ENCODE measurements at places on chromosomes 7 and 10.

- DNase-seq: no peak
These were observed 331.4 kb upstream of the TMEM229A start for GRCh38 chr7:124364283-124364682.

GRCh38 chr7:124462249-124462648 lies 303.3 kb downstream of the GPR37 start:
- no peak for DNase-seq

- DNase-seq: no peak
These were observed 13.5 kb downstream of the LRMDA start for GRCh38 chr10:75444781-75445386.

- DNase-seq: no peak
These were observed 3.4 kb downstream of the PHF14 start for GRCh38 chr7:10977113-10977512.

DNA sequence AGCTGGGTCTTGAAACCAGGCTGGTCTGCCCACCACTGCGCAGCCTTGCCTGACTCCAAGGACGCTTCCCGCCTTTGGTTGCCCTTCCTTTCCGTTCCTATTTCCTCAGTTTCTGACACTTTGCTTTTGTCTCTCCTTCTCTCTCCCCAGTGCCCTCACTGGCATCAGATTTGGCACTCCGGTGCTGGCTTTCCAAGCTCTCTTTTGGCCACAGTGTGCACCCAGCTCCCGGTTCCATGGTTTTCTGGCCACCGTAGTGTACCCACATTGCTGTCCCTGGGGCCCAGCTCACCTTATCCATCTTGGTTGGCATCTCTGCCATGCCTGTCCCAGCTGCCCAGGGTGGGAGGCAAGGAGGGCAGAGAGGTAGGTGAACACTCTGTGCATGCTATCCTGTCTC lies 142.2 kb downstream of the PLXNA4 start:
- DNase-seq: no peak

- DNase-seq: no peak
These were observed 55.4 kb downstream of the MAP3K8 start for GRCh38 chr10:30489346-30489745.

DNA sequence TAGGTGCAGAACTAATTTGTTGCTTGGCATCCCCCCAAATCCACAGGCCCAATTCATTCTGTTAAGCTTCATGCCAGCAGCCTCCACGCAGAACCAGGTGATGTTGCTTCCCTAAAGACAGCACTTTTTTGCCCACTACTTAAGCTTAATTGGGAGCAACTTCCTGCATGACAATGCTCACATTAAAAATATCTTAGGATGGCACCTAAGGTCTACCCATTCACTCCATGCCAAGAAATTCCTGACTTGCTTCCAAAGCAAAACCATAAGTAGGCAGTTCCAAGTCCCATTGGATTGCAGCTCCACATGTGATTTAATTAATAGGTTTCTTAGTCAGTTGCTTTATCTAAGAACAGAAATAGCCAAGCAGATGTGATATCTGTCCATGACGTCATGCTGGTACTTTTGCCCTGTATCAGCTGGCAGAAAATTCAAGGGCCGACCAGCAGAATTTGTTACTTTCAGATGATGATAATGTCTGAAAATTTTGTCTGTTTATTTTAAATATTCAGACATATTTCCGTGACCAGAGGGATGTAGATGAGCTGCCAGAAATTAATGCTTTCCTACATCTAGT lies 325.5 kb downstream of the LHFPL3 start:
- no peak for DNase-seq

GRCh38 chr7:68691261-68692216 lies 906.7 kb upstream of the AUTS2 start:
- no peak for DNase-seq

GRCh38 chr10:88116481-88116880 lies 253.1 kb downstream of the PTEN start:
- DNase-seq: no peak

GRCh38 chr7:133582766-133583523 lies 330.1 kb downstream of the EXOC4 start:
- no peak for DNase-seq

GRCh38 chr7:51317582-51317910 lies 937 bp upstream of the COBL start:
- no peak for DNase-seq

DNA sequence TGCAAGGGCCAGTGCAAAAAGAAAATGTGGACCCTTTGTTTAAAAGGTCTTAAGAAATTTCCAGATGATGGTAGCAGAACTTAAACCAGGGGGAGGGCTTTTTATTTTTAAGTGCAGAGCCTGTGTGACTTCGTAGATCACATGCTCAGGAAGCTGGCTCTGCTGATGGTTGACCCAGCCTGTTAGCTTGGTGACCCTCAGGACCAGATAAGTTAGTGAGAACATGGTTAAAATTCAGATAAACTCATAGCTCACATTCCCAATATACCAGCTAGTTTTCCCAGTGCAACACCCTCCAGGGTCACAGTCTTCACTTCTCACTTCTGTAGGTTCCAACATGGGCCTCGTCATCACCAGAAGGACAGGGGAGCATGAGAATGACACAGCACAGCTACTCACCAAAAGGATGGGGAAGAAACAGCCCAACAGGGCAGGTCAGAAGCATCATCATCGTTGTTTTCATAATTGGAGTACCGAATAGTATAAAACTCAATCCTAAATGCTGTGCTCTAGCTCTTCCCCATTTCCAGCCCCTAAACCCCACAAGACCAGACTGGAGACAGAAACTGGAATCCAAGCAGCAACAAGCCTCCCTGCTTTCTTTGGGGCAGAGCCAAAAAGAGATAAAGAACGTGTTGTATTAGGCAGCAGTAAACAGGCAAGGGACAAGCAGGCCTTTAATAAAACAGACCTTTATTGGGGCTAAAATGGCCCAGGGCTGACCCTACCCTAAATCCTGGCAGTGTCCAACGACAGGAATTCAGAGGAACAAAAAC lies 102.2 kb upstream of the ANKRD1 start:
- no peak for DNase-seq

Measured in activated T-cell treated with anti-CD3 and anti-CD28 coated beads, Interleukin-2, amount 50 U/mL, for 48 hours (primary cell).